Hypothalamus (tissue), 51 donors: ENCODE measurements at places on chromosomes 7 and 10.

DNA sequence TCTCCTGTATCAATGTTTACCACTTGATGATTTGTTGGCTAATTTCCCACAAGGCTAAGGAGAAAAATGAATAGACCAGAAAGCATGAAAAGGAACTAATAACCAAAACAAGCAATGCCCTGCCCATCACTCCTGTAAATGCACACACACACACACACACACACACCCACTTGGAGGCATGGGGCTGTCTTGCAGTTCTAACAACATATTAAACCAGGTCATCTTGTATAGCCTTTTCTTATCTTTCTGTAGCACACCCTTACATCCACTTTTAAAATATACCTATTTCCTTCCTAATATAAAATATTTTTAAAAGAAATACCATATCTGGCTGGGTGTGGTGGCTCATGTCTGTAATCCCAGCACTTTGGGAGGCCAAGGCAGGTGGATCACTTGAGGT is 105.3 kb downstream of the CTTNBP2 start:
- no peak for DNase-seq

GRCh38 chr10:84659497-84660439 is 331.4 kb downstream of the CCSER2 start:
- no peak for DNase-seq

GRCh38 chr10:11593612-11594011 is 17.8 kb downstream of the USP6NL start:
- no peak for DNase-seq

DNA sequence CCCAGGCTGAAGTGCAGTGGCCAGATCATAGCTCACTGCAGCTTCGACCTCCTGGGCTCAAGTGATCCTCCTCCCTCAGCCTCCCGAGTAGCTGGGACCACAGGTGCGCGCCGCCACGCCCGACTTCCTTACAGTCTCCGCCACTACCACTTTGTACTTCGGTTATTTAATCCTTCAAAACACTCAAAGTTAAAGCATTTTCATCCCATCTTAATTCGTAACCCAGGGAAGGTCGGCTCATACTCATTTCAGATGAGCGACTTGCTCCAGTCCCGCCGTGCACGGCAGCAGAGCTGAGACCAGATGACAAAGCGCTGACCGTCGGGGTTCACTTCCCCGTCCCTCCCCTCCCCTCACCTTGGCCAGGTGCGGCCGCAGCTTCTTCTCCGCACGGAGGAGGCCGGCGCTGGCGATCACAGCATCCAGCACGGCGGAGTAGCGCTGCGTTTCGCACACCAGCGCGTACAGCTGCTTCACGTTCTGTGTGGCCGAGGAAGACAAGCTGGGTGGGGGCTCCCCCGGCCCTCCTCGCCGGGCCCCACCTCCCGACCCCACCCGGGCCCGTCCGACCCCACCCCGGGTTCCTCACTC is 457 bp downstream of the NSUN5 start:
- no peak for DNase-seq

GRCh38 chr10:6351495-6351894 is 148.8 kb downstream of the PFKFB3 start:
- no peak for DNase-seq

GRCh38 chr7:32519763-32520162 is 24.5 kb downstream of the AVL9 start:
- DNase-seq = no peak

- DNase-seq = no peak
Observed at GRCh38 chr7:117084286-117084685, 131.0 kb downstream of the ST7 start.
